Renal pelvis (tissue), 12 donors: ENCODE measurements at places on chromosomes 3 and 15.
A peak's percentile ranks its signal among the peaks of the same experiment; 100 is the strongest.

- DNase-seq = no peak
These were observed 109.6 kb downstream of the FHIT start for GRCh38 chr3:61141697-61142096.

- DNase-seq = no peak
These were observed 300.0 kb upstream of the CTNNB1 start for GRCh38 chr3:40899286-40899712.

GRCh38 chr3:196563721-196564225 lies 4.6 kb downstream of the WDR53 start:
- DNase-seq = no peak

- no peak for DNase-seq
These were observed 229.8 kb downstream of the LPP start for GRCh38 chr3:188383748-188384147.

DNA sequence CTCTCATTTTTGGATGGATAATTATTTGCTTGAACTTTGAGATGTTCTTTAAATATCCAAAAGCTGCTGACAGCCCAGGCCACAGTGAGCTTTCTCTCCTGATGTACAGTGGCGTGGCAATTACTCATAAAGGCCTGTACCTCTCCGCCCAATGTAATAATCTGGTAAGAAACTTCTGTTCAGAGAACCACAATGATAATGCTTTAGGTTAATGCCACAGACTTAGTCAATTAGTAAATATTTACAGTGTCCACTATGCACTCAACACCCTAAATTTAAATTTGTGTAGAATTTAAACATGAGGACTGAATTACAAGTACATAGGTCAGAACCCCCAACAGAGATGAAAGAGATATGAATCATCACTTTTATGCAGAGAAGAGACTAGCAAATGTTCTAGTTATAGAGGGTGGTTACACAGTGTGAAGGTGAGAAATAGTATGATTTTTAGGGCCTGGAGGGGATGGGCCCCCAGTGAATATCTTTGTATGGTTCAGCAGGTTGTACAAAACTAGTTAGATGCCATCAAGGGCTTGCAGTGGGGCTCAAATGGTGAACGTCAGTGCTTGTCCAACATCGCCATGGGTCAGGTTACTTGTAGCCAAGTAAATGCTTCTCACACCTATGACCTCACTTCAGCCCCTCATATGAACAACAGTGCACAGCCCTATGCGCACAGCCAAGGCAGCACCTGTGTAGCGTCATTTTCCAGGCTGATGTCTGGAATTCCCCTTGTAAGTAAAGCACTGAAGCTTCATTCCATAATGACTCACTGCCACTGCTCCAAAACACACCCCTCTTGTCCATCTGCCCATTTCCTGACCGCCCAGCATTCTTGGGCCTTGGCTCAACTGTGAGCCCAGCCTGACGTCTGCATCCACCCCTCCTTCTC lies 13.3 kb downstream of the ABHD2 start:
- no peak for DNase-seq

- no peak for DNase-seq
These were observed 306.2 kb upstream of the DPPA4 start for GRCh38 chr3:109643590-109643989.

DNA sequence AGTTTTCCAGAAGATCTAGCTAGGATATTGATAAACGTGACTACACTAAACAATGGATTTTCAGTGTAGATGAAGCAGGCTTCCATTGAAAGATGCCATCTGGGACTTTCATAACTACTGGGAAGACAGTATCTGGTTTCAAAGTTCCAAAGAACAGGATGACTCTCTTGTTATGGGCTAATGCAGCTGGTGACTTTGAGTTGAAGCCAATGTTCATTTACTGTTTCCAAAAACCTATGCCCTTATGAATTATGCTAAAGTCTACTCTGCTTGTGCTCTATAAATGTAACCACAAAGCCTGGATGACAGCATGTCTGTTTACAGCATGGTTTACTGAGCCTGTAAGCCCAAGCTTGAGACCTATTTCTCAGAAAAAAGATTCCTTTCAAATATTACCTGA lies 245.4 kb downstream of the GBE1 start:
- DNase-seq = no peak

DNA sequence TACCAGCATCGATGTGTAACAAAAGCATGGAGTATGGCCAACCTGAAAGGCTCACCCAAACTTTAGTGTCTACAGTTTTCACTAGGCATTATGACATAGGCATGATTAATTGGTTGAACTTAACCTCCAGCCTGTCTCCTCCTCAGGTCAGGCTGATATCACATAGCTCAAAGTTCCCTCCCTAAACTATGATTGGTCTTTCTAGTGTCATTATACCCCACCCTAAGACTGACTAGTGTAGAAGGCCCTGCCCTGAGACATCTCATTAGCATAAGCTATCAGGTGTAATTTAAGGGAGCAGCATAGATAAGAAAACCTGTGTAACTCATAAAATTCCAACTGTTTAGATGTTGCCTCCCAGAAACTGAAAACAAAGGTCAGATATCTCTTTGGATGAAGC lies 195.2 kb downstream of the ALCAM start:
- DNase-seq = no peak

- no peak for DNase-seq
These were observed 123.1 kb upstream of the BHLHE40 start for GRCh38 chr3:4856136-4856535.

DNA sequence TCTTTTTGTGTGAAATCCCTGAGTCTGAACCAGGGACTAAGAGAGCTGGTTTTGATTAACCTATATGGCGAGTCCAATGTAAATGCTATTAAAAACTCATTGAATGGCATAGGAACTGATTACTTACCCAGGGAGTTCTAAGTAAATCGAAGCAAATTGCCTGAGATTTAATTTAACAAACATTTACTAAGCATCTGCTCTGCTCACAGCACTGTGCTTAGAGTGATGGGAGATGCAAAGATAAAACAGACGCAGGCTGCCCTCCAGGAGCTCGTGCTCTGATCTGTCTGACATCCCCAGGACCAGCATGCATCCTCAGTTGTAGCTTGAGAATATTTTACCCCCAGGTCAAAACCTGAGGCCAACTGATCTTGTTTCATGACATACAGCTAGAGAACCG lies 247.9 kb downstream of the NR2F2 start:
- DNase-seq = no peak

GRCh38 chr3:183261151-183261724 lies 8.2 kb downstream of the B3GNT5 start:
- no peak for DNase-seq

- no peak for DNase-seq
These were observed 241.7 kb upstream of the ICE2 start for GRCh38 chr15:60720493-60721256.

DNA sequence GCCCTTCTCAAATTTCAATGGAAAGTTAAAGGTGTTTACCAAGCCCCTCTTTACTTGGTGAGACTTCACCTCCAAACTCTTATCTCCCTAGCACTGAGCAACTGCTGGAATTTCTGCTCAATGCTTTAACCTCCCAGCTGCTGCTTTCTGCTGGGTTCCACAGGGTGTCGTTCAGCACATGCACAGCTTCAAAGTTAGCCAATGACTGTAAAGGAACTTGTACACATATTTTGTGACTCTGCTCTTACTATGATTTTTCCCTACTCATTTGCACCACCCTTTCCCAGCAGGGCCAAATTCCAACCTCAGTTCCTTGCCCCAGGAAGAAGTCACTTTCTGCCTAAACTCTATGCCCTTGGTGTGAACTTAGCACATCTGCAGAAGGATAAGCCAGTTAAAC lies 89.7 kb downstream of the ULK4 start:
- no peak for DNase-seq

- DNase-seq = no peak
These were observed 131.1 kb downstream of the ANO10 start for GRCh38 chr3:43490640-43491185.

DNA sequence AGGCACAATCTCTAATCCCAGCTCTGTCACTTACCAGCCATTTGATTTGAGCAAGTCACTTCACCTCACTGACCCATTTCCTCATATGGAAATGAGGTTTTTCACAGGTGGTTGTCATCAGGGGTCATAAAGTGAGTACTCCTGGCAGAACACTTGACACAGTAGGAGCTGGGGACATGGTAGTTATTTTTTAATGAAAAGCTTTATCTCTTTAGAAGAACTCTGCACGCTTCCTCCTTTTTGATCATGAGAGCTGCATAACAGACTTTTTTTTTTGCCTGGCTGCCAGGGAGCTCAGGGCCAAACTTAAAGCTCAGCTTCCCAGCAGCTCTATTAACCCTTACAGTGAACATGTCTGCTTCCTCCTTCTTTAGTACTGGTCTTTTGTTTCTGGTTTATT lies 8.4 kb downstream of the VWA5B2 start:
- DNase-seq = no peak

GRCh38 chr3:107664614-107665013 lies 141.9 kb downstream of the BBX start:
- no peak for DNase-seq

GRCh38 chr3:40623567-40623966 lies 98.8 kb downstream of the ZNF621 start:
- no peak for DNase-seq

GRCh38 chr3:78353231-78353630 lies 1313.3 kb downstream of the ROBO2 start:
- no peak for DNase-seq

DNA sequence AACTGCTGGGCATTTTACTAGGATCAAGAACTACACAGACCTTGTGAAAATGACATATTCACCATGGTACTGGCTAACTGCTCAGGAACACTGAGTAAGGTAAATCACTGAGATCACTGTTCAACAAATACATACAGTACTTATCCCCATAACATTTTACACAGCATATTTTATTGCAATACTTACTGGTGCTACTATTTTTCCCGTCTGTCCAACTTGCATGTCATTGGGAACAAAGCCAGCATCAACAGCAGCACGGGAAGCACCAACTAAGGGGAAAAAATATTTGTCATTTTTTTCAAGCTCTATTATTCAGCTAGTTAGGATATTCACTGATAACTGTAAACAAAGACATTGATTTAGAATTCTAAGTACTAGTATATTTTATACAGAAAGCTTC lies 37.0 kb downstream of the ETFA start:
- no peak for DNase-seq

GRCh38 chr3:100992231-100993012 lies 799 bp downstream of the ABI3BP start:
- DNase-seq = peak; percentile 20

GRCh38 chr15:31843426-31844055 lies 186.8 kb upstream of the CHRNA7 start:
- no peak for DNase-seq

GRCh38 chr15:69082021-69082502 lies 67.6 kb downstream of the NOX5 start:
- peak; percentile 19 for DNase-seq

DNA sequence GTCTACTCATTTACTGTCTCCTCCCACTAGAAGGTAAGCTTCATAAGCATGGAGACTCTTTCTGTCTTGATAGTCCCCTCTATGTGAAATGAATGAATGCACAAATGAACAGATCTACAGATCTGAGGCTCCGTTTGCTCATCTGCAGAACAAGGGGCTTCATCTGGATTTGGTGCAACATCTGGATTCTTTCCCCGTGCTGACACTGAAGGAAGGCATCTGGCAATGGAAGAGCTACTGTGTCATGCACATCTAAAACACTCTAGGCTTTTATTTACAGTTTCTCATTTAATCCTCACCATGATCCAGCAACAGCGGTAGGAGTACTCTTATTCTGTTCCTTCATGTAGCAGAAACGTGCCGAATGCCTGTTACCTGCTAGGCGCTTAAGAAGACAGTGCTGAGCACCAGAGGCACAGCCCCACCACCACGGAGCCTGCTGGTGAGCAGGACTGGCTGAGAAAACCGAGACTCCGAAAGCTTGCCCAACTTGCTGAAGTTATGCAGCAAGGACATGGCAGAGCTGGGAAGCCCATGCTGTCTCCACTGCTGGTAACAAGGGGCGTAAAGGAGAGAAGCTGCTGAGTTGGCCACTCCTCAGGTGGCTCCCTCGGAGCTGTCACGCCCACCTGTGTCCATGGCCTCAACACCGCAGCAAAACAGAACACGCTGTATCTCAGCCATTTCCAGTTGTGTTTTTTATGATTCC lies 31.1 kb downstream of the LSM3 start:
- DNase-seq = peak; percentile 45

GRCh38 chr15:43518197-43518761 lies 871 bp downstream of the MAP1A start:
- no peak for DNase-seq

DNA sequence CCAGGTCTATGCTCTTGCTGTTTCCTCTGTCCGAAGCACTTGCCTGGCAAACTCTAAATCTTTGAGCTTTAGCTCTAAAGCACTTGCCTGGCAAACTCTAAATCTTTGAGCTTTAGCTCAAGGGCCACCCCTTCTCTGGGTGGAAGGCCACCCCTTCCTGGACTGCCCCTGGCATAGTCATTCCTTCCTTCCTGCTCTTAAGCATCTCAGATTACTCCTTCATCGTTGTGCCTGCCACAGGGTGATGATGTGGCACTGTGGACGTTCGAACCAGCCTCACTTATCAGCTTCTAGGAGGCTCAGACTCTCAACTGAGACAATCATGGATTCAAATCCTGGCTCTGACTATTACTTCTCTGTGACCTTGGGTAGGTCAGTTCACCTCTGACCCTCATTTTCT lies 10.5 kb upstream of the CRABP1 start:
- DNase-seq = no peak

DNA sequence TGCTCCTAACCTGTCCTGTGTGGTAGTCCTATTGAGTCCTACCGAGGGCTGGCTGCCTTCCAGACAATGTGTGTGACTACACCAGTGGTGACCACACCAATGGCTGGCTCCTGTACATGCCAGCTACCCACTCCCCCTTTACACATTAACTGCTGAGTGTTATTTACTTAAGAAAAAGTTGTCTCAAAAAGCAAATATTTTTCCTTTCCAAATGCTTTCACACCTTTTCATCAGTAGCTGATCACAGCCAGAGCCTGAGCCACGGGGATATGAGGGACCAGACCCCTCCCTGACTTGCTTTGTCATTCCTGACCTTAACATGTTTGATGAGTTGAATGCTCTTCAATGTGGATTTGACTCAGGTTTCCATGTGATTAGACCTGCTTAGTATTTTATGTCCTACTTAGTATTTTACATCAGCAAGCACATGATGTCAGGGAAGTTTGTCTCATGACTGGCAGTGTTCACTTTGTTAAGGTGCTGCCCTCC lies 29.6 kb upstream of the GREM1 start:
- no peak for DNase-seq

GRCh38 chr3:156483426-156483825 lies 71.5 kb downstream of the SSR3 start:
- DNase-seq = no peak

GRCh38 chr3:158651192-158651591 lies 6.9 kb downstream of the GFM1 start:
- no peak for DNase-seq

DNA sequence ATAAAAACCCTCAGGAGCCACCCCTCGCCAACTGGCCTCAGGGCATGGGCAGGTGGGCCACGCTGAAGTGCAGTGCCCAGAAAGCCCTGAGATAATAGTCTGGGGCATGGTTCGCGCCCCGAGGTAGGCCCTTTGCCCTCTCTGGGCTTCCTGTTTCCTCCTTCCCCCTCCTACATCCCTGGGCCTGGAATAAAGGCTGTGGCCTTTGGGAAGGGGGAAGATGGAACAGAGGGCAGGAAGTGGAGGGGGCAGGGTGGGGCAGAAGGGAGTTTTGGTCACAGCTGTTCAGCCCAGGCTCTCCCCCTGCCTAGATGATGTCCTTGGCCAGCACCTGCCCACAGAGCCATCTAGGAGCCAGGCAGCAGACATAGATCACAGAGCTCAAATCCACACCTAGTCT lies 11.3 kb downstream of the CSRNP1 start:
- DNase-seq = no peak
